ENCODE measurements at places on chromosomes 3 and 15. TPM values are rescaled to one million over a fixed set of nuclear protein-coding genes. Genes with fewer than 3 reads are reported as not detected.

The GOLGA6L1 gene
- not detected for total RNA-seq

The SPTBN5 gene
- total RNA-seq, result 0.65 TPM

The ZIC1 gene
- 14.6 TPM for total RNA-seq

The GCSAM gene
- total RNA-seq, result not detected

The ZMYND10 gene
- total RNA-seq, result 0.70 TPM

- DNase-seq, result no peak
These were observed 340.7 kb upstream of the DNAJC19 start for GRCh38 chr3:181330257-181330656.

DNA sequence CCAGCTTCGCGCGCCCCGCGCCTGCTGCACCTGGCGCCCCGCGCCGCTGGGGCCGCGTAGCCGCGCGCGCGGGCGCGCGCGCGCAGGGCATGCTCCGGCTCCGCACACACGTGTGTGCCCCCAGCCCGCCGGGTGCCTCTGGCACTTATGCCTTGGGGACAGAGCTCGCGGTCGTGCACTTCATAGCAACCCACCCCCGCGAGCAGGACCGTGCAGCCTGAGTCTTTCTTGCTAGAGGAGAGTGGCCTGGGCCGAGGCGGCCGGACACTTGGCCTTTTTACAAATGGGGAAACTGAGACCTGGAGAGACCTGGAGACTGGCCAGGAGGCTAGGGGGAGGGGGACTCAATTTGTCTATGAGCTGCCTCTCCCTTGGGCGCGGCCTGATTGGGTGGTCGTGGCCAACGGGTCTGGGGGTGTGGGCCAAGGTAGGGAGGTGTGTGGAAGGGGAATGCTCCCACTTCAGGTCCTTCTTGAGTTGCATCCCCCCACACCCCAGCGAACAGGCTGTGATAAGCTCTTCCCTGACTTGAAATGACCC, 562 bp downstream of the NBEAL2 start:
- DNase-seq, result peak; percentile 68

DNA sequence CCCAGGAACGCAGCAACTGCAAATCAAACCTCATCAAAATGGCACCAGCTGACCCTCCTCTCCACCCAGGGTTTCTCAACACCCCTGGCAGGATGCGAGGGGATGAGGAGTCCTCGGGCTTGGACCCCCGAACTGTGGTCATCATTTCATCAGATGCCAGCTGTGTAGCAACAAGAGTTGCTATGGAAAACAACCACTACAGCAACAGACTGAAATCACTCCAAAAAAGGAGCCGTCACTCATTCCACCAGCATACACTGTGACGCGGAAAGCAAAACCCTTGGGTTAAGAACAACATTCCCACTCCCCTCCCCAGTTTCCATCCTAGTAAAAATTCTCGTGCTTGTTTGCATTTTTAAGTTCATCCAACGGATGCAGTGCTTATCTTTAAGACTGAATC, 40.1 kb downstream of the VGLL4 start:
- DNase-seq, result no peak

DNA sequence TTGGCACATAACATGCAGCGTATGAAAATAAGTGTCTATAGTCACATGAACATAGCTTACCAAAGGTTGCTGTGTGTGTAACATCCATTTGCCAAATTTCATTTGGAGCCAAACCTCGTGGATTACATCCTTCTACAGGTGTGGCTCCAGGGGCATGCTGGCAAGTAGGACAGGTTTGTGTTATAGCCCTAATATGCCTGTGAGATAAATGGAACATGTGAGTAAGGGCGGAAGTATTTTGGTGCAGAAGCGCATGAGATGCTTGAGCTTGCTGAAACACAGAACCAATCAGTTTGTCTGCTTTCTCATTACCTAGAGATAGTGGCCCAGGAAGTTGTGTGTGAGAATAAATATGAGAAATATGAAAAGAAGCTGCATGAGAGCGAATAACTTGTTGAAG, 21.8 kb upstream of the XCR1 start:
- DNase-seq, result no peak

GRCh38 chr3:70120357-70120966, 120.9 kb downstream of the SAMMSON start:
- DNase-seq, result peak; percentile 78

GRCh38 chr15:64694816-64695215, 80.6 kb downstream of the RBPMS2 start:
- DNase-seq, result no peak

DNA sequence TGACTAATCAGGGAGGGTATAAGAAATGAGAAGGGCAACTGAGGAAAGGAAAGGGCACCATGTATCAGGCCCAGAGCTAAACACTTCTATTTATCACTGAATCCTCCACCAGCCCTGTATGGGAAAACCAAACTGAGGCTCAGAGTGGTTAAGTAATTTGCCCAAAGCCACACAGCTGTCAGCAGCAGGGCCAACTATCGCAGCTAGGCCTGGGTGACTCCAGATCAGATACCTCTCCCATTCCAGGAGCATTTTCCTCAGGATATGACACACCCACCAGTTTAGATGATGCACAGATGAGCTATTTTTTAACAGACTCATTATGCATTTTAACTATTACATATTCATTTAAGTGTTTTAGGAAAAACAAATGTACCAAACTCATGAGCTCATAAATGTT, 14.5 kb downstream of the NUP210 start:
- DNase-seq, result no peak

GRCh38 chr3:46959161-46959511, 17.4 kb downstream of the CCDC12 start:
- DNase-seq, result no peak

GRCh38 chr15:32838820-32839219, 121.0 kb downstream of the GREM1 start:
- no peak for DNase-seq

DNA sequence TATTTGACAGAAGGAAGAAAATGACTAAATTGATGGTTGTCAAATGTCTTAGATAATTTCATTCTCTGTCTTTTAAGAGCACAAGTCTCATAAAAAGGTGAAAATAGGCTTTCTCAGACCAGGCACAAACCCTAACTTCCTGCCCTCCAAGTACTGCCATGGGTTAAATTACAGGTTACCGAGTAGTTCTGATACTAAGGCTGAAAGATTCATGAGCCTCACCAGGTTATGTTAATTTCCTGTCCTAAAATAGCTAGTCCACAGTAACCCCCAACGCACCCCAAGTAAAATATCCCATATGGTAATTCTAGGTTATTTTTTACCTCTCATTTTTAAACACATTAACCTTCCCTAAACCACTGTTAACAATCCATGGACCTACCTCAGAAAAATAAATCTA, 42.0 kb downstream of the GSK3B start:
- no peak for DNase-seq

GRCh38 chr3:70488816-70489215, 176.4 kb upstream of the MDFIC2 start:
- no peak for DNase-seq

- no peak for DNase-seq
These were observed 12.4 kb upstream of the CEP152 start for GRCh38 chr15:48823237-48823636.

DNA sequence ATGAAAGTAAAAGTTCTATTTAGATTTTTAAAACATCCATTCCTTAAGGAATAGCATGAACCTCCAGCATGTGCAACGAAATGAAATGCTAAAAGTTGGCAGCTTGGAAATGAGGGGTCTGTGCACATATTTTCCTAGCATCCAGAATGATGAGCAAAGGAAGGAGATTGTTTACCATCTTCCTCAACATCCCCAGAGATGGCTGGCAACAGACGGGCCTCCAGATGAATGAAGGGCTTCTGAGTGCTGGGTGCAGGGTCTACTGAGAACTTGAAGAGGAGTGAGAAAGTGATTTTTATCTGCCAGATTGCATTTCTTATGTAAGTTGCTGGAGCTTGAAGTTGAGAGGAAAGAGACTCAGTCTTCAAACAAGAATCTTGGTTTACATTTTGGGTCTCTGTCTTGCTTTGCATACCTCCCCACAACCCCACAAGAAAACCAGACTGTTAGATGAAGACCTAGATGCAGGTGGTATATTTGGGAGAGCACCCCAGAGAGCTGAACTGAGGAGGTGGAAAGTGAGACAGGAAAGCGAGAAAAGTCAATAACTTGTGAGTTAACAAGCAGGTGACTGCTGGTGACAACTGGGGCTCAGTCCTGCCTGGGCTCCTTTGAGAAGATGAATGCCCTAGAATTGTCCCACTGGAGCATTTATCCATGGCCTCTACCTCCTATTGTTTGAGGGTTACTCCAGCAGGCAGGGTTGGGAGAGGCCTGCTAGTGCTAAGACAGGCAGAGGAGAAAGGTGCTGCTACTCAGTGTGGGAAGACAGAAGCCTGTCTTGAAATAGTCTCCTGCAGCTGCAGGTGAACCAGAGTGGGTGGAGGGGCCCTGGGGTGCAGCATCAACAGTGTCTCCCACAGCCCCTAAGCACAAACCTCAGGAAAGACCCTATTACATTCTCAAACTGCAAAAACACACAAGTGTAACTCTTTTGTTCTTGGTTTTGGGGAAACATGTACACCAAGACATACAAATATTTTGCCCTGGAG, 10.5 kb upstream of the CCK start:
- no peak for DNase-seq

- no peak for DNase-seq
These were observed 28.8 kb upstream of the AQP9 start for GRCh38 chr15:58109419-58109818.

- DNase-seq, result no peak
These were observed 105.8 kb upstream of the UNC13C start for GRCh38 chr15:53872410-53872809.

GRCh38 chr3:102083473-102083872, 234.2 kb downstream of the NFKBIZ start:
- DNase-seq, result no peak

GRCh38 chr3:125587039-125587648, 8.2 kb downstream of the OSBPL11 start:
- no peak for DNase-seq

DNA sequence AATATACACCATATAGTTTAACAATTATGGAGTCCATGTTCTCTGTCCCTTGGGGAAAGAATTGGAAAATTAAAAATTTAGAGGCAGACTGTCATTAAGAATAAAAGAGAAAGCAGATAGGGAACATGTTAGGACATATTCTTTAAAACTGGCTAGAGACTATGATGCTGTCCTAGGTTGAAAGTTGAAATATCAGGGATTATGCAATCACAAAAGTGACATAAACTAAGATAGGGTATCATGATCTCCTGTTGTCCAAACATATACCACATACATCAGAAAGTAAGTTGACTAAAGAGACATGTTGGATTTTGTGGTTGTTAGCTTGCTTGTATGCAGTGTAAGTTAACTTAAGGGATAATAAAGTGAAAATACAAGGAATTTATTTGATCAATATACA, 9.9 kb upstream of the EID1 start:
- DNase-seq, result no peak

- peak; percentile 63 for DNase-seq
These were observed 9.6 kb downstream of the EMC3 start for GRCh38 chr3:9976721-9977709.

DNA sequence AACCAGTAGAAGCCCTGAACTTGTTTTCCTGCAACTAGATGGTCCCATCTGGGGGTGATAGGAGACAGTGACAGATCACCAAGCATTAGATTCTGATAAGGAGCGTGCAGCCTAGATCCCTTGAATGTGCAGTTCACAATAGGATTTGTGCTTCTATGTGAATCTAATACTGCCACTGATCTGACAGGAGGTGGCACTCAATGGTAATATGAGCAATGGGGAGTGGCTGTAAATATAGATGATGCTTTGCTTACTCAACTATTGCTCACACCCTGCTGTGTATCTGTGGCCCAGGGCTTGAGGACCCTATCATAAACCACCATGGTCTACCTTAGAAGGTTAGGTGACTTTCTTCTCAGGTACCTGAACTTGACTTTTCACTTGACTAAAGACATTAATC, 417.1 kb upstream of the ARHGEF26 start:
- no peak for DNase-seq

DNA sequence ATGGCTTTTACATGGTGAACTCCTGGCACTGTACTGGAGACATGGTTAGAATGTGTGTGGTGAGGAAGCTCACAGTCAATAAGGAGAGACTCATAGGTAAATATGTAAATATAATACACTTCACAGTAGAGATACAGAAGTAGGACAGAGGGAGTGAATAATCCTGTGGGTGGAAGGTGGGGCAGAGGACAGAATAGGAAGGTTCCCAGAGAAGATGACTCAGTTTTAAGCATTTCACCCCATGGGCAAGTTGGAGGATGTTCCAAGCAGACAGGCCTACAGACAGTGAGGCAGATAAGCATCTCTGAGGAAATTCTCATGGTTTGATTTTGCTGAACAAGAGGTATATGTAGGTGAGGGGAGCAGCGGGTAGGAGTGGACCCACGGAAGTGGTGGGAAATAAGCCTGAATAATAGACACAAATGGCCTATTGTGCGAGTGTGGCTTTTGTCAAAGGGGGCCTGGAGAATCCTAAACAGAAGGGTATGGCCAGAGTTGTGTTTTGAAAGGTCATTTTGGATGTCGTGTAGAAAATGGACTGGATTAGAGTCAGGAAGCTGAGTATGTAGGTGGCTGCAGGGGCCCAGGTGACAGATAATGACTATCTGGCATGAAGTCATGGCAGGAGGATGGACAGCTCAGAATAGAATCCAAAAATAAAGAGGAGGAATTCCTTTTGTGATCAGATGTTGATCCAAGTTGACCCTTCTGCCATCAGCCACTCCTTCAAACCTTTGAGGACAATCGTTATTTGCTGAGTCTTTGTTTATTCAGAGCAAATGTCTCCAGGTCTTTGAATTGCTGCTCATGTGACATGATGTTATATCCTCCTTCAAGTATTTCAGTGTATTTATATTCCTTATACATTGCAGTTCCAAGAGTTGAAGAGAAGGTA, 97.3 kb upstream of the THRB start:
- DNase-seq, result no peak

DNA sequence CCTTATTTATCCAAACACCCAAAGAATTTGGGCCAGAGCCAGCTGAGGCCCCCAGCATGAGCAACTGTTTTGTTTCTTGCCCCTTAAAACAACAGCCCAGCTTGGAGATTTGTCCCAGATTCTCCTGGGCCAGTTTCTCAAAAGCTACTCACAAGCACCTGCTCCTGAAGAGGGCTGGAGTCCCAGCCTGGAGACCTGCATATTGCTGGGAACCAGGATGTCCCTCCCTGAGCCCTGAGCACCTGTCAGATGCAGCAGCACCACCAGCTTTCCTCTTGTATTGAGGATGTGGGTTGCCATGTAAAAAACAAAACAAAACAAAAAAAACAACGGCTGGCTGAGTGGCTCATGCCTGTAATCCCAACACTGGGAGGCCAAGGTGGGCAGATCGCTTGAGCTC, 7.0 kb upstream of the RFT1 start:
- DNase-seq, result no peak

DNA sequence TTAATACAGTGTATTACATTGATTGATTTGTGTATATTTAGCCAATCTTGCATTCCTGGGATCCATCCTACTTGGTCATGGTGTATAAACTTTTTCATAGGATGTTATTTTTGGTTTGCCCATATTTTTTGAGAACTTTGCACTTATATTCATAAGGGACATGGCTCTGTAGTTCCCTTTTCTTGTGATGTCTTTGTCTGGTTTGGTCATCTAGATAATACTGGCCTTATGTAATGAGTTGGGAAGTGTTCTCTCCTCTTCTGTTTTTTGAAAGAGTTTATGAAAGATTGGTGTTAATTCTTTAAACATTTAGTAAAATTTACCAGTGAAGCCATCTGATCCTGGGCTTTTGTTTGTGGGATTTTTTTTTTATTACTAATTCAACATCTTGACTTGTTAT, 9.6 kb downstream of the CHST13 start:
- DNase-seq, result no peak

GRCh38 chr3:126459111-126459762, 16.5 kb downstream of the ZXDC start:
- peak; percentile 64 for DNase-seq

Data from right lobe of liver (tissue), 6 donors.